Activated CD4-positive, alpha-beta T cell treated with anti-CD3 and anti-CD28 coated beads for 4 hours (primary cell): ENCODE measurements at places on chromosomes 5 and 9.

- DNase-seq: no peak
Observed at GRCh38 chr5:129419292-129419691, 40.8 kb upstream of the ADAMTS19 start.

- DNase-seq: no peak
Observed at GRCh38 chr5:74145951-74146350, 494.6 kb downstream of the ENC1 start.

GRCh38 chr5:175344331-175345195, 99.4 kb downstream of the DRD1 start:
- DNase-seq: no peak

- DNase-seq: no peak
Observed at GRCh38 chr5:33184367-33184766, 256.4 kb upstream of the TARS1 start.

DNA sequence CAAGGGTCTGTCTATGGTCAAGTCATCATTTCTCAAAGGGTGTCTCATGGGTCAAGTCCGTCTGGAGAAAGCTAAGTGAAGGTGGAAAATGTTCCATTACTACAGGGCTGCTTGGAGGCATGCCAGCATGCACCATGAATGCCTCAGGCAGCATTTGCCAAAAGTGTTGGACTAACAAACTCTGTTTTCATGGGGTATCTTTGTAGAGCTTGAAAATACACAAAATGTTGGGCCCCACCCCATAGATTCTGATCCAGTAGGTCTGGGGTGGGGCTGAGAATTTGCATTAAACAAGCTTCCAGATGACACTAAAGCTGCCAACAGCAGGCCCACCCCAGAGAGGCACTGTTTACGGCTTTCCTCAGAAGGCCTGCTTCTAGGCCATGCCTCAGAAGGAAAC, 75.0 kb upstream of the FRRS1L start:
- no peak for DNase-seq

DNA sequence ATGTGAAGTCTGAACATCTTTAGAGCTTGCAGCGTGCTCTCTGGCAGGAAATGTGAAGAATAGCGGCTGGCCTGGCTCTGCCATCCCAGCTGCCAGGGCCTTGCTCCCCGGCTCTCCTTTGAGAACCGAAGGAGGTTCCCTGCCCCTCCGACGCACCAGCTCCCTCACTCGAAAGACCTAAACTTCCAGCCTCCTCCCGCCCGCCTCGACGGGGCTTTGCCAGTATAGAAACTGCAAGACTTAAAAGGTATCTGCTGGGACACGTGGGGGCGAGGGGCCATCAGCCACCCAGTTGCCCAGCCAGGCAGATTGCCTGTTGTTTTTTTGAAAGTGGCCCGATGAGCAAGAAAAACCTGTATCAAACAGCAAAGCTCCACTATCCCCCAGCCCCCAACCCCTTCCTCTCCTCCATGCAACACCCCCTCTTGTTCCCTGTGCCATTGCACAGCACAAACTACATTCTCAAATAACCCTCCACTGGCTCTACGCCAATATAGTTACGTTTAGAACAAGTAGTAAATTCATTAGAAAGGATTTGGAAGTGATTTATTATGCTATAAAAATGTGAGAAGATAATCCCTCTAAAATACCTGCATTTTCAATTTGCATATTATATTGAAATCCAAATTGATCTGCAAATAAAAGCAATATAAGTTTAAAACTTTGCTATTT, 331.9 kb downstream of the MED10 start:
- no peak for DNase-seq

DNA sequence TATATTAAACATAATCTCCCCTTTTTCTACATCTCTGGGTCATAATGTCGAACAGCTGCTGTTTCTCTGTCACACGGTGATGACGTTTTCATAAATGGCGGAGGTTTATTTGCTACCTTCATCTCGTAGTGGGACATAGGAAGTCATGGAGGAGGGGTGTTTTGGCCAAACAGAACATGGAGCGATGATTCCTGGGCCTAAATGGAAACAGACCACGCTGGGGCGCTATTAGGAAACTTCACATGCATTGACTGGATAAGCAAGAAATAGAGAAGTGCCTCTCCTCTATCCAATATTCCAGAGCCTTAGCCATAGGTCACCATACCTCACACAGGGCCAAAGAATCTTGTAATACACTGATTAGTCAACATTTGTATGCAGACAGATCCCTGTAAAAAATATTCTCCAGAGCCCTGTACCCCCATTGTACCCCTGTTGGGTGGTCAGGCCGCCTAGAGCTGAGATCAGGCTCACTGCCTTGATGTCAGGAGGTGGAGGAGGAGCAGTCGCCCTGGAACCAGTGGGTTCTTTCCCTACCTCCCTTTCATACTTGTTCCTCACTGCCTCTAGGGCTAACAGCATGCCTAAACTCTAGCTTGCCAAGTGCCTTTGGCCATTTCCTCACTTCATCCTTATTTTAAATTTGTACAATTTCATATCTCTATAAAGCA, 77.8 kb upstream of the SPIN1 start:
- DNase-seq: no peak

DNA sequence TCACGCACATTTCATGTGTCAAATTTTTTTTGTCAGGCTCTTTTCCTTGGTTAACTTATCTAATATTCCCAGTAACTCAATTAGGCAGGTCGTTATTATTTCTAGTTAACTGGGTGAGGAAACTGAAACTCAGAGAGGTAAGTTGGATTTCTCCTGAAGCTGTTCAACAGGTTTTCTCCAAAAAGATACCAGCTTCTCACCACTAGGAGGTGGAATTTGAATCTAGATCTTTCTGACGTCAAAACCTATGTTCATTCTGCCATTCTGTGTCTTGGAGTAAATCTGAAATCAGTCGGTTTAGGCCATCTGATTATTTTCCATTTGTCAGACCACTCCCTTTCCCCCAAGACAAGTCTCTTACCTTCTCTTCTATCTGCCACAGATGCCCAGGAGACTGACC, 572.9 kb downstream of the ACTL7B start:
- no peak for DNase-seq
